CD8-positive, alpha-beta memory T cell (primary cell): ENCODE measurements at places on chromosomes 5 and 9. TPM values are rescaled to one million over a fixed set of nuclear protein-coding genes. Genes with fewer than 3 reads are reported as not detected.

The SOHLH1 gene
- not detected for total RNA-seq

The VDAC1 gene
- total RNA-seq, result 409 TPM

The SPINK7 gene
- not detected for total RNA-seq

The CCDC171 gene
- total RNA-seq, result 2.3 TPM

The LMBRD2 gene
- total RNA-seq, result 11.4 TPM

The PAEP gene
- not detected for total RNA-seq

The FAM153A gene
- total RNA-seq, result 5.8 TPM

The NEUROG1 gene
- total RNA-seq, result not detected

The SPINK13 gene
- not detected for total RNA-seq

The ANXA2R gene
- 6.8 TPM for total RNA-seq

The PCDHGC4 gene
- total RNA-seq, result not detected

The ADCY2 gene
- not detected for total RNA-seq

- DNase-seq, result no peak
These were observed 161.9 kb downstream of the MACROH2A1 start for GRCh38 chr5:135236908-135237747.

- DNase-seq, result peak; percentile 9
These were observed 36.5 kb upstream of the EQTN start for GRCh38 chr9:27333241-27334052.

DNA sequence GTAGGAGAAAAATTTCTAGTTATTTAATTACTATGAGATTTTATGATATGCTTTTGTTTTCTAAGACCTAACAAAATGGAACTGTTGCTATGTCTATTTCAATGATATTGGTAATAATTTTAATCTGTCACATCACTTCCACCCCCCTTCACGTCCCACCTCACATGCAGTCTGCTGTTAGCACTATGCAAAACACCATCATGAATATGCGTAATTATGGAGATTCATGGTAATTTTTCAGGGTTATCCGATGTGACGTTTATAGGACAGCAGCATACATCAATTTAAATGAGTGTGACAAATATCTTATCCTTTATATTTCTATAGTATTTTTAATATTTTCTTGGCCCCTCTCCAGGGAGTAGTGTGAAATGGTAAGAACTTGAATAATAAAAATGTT, 283.8 kb upstream of the TMEM161B start:
- no peak for DNase-seq

GRCh38 chr5:169004551-169004950, 296.4 kb downstream of the SLIT3 start:
- DNase-seq, result no peak

- DNase-seq, result no peak
These were observed 27.6 kb downstream of the DIMT1 start for GRCh38 chr5:62376064-62376463.

GRCh38 chr5:132831095-132831860, 831 bp upstream of the SHROOM1 start:
- no peak for DNase-seq

- no peak for DNase-seq
These were observed 7.0 kb upstream of the UGT3A2 start for GRCh38 chr5:36073595-36074216.

- DNase-seq, result no peak
These were observed 439.0 kb downstream of the ENC1 start for GRCh38 chr5:74201334-74202081.

DNA sequence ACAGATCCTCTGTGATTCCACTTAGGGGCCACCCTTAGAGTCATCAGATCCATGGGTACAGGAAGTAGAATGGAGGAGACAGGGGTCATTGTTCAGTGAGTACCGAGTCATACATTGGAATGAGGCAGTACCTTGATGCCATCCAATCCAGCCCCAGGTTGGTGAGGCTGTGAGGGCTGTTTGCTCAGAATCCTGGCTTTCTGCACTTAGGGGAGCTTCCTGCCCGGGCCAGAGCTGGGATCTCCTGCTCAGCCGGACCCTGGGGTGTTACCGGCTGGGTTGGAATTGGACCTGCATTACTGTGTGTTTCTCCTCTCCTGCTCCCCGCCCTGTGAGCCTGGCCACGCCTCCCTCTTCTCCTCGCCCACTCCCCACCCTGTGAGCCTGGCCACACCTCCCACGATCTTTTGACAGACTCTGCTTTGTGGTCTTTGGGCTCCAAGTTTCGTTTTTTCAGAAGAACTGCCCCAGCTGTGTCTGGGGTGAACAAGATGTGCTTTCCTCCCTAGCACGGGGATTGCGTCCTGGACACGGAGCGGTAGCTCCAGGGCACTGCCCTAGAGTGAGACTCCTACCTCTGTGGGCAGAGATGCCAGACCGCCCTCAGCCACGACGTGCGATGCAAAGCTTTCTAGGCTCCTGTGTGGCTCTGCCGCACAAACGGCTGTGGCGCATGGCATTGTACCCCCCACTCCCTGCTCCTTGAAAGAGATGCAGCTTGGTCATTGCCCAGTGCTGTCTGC, 15.4 kb downstream of the TRAF2 start:
- peak; percentile 79 for DNase-seq

- DNase-seq, result peak; percentile 97
These were observed at the start of gene GM2A for GRCh38 chr5:151252762-151253604. GM2A (plus strand) TSS chr5:151253185; CDS start chr5:151253217, 32 bp downstream.

DNA sequence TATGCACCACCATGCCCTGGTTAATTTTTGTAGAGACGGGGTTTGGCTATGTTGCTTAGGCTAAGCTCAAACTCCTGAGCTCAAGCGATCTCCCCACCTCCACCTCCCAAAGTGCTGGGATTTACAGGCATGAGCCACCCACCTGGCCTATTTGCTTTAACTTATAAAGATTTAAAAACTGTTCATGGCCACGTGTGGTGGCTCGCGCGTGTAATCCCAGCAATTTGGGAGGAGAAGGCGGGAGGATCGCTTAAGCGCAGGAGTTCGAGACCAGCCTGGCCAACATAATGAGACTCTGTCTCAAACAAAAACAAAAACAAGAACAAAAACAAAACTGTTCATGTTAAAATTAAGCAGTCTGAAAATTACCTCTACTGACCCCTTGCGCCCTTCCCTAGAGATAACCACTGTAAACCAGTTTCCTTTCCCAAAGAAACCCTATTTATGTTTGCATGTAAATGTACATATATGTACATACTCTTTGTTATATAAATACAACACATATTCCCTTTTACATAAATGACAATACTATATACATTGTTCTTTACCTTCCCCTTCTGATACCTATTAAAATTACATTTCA, 1.5 kb downstream of the AK6 start:
- no peak for DNase-seq

GRCh38 chr9:133125941-133126696, 5.1 kb upstream of the RALGDS start:
- DNase-seq, result peak; percentile 44

- DNase-seq, result peak; percentile 58
These were observed at the start of gene SUSD1 for GRCh38 chr9:112174965-112175795. SUSD1 (minus strand) TSS chr9:112175297; CDS start chr9:112175235, 62 bp downstream.

GRCh38 chr5:40734986-40735385, 20.8 kb downstream of the TTC33 start:
- DNase-seq, result no peak

- DNase-seq, result no peak
These were observed 165.8 kb upstream of the NR3C1 start for GRCh38 chr5:143569213-143569701.

DNA sequence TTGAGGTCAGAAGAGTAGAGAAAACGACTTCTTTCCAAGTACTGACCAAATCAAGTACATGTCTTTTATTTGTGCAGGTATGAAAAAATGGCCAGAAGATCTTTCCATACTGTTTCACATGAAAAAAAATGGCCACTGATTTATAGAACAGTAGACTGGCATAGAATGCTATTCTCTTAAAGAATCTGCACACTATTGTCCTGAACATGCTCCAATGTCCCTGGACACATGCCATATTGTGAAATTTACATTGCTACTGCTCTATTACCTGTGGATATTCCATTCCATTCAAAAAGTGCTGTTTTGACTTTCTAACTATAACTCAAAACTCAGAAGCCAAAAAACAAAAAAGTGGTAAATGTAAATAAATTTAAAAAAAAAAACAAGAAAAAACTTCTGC, 60.6 kb downstream of the FBXL17 start:
- no peak for DNase-seq

- DNase-seq, result no peak
These were observed at the start of gene ELOVL7 for GRCh38 chr5:60843936-60844905. ELOVL7 (minus strand) TSS chr5:60844269; CDS start chr5:60787397, 56,872 bp downstream.

GRCh38 chr5:141701360-141702119, 19.5 kb upstream of the ARAP3 start:
- DNase-seq, result no peak

GRCh38 chr9:107730666-107731065, 241.1 kb upstream of the KLF4 start:
- no peak for DNase-seq

- DNase-seq, result no peak
These were observed 289.5 kb downstream of the DEPDC1B start for GRCh38 chr5:60410427-60410826.

DNA sequence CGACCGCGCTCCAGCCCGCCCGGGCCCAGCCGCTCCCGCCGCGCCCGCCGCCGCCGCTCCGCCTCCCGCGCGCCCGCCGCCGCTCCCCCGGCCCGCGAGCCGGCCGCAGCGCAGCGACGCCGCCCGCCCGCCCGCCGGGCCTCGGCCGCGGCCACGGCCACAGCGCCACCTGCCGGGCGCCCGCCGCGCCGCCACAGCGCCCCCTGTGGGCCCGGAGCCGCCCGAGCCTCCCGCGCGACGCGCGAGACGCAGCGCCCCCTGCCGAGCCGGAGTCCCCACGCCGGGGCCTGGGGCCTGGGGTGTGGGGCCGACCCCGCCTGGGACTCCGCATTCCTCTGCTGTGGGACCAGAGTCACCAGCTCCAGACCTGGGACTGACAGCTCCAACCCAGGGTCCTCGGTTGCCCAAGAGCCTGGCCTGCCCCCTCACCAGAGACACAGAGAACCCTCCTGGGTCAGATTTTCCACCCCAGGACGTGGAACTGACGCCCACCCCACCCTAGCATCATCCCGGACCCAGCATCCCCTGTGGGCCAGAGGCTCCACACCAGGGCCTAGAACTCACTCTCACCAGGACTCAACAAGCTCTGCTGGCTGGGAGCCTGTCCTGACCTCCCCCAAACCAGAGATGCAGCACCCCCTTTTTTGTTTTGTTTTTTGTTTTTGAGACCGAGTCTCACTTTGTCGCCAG, at the start of gene RAPGEF1:
TSS of gene RAPGEF1 (minus strand) at position 118 of the 690 bp plus-strand sequence. CDS start 246 bp downstream, outside the sequence.
- peak; percentile 73 for DNase-seq

DNA sequence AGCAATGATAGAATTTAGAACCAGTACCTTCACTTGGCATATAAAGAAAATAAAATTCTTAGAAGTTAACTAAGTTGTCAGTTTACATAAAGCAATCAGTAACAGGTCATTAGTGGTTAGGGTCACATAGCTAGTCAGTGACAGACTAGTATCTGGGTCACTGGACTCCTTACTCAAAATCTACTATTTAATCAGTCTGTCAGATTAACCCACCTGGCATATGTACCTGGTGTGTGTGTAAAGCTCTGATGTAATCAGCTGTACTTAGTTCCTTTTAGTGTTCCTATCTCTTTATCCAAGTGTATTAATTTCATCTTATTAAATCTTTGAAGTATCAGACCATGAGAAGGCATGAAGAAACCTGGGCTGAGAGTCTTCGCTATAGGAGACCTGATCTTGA, 7.3 kb downstream of the CEP78 start:
- no peak for DNase-seq

DNA sequence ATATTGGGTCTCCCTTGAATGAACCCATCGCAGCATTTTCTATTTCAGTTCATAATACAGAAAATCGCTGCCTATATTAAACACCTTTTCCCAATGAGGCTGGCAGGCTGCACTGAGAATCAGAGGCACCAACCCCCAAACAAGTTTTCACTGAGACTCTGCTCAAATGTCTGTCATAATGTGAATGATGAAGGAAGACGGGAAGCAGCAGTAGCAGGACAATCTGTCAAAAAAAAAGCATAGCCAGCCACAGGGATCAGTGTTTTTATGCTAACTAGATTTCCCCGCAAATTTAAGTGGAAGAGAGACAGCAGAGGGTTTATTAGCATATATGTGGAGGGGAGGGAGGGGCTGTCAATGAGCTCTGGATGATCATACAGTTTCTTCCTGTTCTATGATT, 162.7 kb upstream of the PDE4D start:
- DNase-seq, result no peak

- DNase-seq, result no peak
These were observed 38.8 kb upstream of the GLRX start for GRCh38 chr5:95861221-95861863.

DNA sequence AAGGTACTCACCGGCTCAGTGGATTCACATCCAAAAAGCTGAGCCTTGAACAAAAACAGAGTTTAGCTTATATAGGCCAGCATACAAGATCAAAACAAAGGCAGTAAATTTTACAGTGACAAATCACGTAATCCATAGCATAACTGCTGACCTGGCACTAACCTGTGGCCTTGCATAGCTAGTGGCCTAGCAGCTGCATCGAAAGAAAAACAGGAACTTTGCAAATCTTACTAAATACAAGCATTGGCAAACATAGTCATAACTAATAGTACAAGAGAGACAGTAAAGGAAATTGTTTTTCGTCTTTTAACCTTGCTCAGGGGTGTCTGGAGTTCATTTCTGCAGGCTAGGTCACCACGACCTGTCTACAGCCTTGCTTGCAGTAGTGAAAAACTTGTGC, 4.8 kb downstream of the HSDL2 start:
- no peak for DNase-seq

DNA sequence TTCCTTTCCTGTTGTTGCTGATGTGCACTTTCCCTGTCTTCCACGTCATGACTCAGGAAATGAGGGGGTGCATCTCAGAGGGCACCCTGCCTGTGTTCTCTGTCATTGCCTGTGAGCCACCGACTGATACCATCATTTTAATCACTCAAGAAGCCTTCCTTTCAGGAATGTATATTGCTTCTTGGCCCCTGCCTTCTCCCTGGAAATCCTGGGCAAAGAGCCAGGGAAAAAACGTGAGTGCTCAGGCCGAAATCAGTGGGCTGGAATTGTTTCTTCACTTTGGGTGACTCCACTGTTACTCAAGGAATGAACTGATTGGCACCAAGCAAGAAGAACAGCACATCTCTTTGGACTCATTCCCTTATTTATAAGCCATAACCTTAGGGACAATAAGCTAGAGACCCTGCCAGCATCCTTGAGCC, 126.1 kb downstream of the SNX18 start:
- no peak for DNase-seq

- DNase-seq, result peak; percentile 79
These were observed 31.4 kb upstream of the EGFL7 start for GRCh38 chr9:136631038-136632000.

GRCh38 chr9:18623221-18624079, 149.5 kb downstream of the ADAMTSL1 start:
- no peak for DNase-seq

- DNase-seq, result no peak
These were observed 47.0 kb downstream of the KLF9 start for GRCh38 chr9:70367305-70367930.
